Skeletal muscle cell (primary cell): ENCODE measurements at places on chromosomes 4 and X.

DNA sequence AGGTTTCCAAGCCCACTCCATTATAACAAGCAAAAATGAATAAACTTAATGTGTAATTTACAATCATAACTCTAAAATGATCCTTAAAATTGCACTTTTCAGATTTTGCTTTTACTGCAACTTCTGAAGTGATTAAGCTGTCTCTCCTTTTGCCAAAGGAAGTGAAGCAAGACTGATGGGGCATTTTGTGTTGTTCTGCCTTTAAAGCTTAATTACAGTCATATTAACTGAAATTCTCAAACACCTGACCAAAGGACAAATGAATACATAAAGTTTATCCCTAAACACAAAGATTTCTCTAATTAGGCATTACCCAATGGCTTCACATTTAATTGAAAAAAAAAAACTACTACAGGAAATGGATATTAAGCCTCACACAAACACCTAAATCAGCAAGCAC lies 101.8 kb downstream of the ATP11C start:
- no peak for DNase-seq

DNA sequence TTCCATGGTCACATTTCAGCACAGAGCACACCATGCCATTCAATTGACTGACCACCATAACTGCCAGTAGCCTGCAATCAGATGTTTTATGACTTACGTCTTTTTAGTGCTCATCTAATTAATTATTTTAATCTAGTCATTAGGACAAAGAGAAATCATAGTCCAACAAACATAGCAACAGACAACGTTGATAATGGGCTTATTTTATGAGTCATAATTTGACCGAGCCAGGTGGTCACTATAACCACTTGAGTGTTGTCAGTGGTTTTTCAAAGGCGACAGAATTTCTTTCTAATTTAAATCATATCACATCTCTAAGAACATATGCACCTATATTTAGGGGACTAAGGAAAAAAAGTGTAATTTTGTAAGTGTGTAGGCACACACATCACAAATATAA lies 1.9 kb downstream of the SEC24D start:
- DNase-seq = no peak

- DNase-seq = no peak
Measured at GRCh38 chr4:57117491-57117890, 7.3 kb upstream of the IGFBP7 start.

GRCh38 chrX:47489507-47490275 lies 6.7 kb upstream of the ZNF41 start:
- no peak for DNase-seq

DNA sequence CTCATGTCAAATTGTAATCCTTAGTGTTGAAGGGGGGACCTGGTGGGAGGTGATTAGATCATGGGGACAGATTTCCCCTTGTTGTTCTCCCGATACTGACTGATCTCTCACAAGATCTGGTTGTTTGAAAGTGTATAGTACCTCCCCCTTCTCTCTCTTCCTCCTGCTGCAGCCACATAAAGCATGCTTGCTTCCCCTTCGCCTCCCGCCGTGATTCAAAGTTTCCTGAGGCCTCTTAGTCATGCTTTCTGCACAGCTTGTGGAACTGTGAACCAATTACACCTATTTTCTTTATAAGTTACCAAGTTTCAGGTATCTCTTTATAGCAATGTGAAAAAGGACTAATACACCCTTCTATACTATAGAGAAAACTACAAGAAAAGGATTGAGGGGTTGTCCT lies 1170.5 kb upstream of the AGA start:
- no peak for DNase-seq

DNA sequence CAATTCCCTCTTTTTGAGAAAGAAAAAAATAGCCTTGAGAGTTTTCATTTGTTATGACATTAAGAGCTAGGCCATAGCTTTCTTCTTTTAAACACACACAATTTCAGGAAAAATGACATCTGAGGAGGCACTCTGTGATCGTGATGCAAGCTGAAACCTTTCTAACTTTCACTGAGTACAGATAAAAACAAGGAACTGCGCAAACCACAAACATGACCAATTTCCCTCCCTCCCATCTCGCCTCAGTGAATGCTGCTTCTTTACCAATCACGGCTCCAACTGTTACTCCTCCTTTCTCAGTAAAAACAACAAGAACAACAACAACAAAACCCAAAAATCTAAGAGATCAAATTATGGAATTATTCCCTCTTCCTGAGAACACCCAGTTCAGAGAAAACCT lies 626.8 kb downstream of the TLL1 start:
- DNase-seq = no peak

GRCh38 chrX:20451929-20452328 lies 185.2 kb upstream of the RPS6KA3 start:
- no peak for DNase-seq

DNA sequence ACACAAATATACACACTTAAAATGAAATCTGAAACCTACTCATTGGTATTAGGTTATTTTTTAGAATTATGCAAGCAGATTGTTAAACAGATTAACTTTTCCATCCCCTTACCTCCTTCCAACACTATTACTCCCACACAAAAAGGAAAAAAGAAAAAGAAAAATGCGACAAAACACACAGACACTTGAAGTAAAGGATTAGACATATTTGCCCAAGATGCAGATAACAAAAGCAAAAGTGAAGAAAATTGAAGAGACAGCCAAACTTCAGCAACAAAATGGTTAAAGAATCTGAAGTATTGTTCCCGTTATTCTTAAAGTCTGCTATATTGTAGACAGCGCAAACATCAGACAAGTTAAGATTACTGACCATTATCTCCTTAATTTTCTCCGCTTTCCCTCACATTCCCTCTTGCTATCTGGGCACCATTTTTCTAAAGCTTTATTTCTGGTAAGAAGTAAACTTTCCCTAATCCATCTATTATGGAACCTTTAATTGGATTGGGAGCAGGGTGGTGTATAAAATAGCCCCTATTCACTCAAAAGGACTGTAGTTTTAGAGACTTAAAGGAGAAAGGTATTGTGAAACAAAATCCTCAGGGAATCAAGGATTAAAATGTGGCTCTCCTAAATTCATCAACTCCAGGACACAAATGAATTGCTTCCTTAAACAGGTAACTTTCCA lies 34.7 kb upstream of the MAB21L2 start:
- DNase-seq = no peak

GRCh38 chrX:14489437-14489836 lies 39.9 kb upstream of the GLRA2 start:
- no peak for DNase-seq
